Body of pancreas (tissue), 4 donors: ENCODE measurements at places on chromosomes 12 and 14. TPM values are rescaled to one million over a fixed set of nuclear protein-coding genes. Genes with fewer than 3 reads are reported as not detected.

The CSRP2 gene
- 4.3 TPM for total RNA-seq

The RND1 gene
- total RNA-seq = 1.6 TPM

The GDF3 gene
- total RNA-seq = not detected

The GNPNAT1 gene
- 27.0 TPM for total RNA-seq

The KRT6C gene
- total RNA-seq = not detected

The CFAP251 gene
- total RNA-seq = 7.0 TPM

The SLC17A8 gene
- not detected for total RNA-seq

The POTEG gene
- total RNA-seq = not detected

The KRT83 gene
- not detected for total RNA-seq

The NINJ2 gene
- 0.78 TPM for total RNA-seq

- no peak overlapping the region for H3K4me3 ChIP-seq
- no peak for DNase-seq
- no peaks in the 10 kb centered on the region for H3K36me3 ChIP-seq
- H3K27me3 ChIP-seq = no peaks in the 10 kb centered on the region
These were observed 48.0 kb downstream of the PLCZ1 start for GRCh38 chr12:18689771-18690170.

DNA sequence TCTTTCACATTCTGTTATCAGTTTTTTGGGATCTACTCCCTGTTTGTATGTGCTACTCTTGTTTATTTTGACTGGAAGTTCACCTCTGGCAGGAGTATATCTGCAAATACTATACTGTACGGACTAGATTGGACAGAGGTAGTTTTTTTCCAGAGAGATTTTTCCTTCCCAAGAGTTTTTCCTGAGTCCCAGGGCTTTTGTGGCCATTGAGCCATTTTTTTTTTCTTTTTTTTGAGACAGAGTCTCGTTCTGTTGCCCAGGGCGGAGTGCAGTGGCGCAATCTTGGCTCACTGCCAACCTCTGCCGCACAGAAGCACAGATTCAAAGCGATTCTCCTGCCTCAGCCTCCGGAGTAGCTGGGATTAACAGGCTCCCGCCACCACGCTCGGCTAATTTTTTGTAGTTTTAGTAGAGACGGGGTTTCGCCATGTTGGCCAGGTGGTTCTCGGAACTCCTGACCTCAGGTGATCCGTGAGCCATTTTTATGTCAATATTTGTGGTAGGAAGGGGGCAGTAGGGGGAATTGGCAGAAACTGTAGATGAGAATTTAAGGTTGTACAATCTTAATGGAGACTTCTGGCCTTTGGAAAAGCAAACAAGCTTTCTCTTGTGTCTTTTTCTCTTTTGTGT, 19.4 kb downstream of the KTN1 start:
- H3K27ac ChIP-seq = peak overlapping the region; percentile 60
- DNase-seq = peak; percentile 74
- no peaks in the 10 kb centered on the region for H3K36me3 ChIP-seq
- no peak overlapping the region for H3K4me3 ChIP-seq
- peaks cover 23% of the 10 kb centered on the region for H3K4me1 ChIP-seq

GRCh38 chr12:24425601-24425970, 476.1 kb upstream of the SOX5 start:
- H3K27ac ChIP-seq = no peak overlapping the region
- DNase-seq = no peak
- H3K27me3 ChIP-seq = no peaks in the 10 kb centered on the region
- no peak overlapping the region for H3K4me3 ChIP-seq
- no peaks in the 10 kb centered on the region for H3K4me1 ChIP-seq

DNA sequence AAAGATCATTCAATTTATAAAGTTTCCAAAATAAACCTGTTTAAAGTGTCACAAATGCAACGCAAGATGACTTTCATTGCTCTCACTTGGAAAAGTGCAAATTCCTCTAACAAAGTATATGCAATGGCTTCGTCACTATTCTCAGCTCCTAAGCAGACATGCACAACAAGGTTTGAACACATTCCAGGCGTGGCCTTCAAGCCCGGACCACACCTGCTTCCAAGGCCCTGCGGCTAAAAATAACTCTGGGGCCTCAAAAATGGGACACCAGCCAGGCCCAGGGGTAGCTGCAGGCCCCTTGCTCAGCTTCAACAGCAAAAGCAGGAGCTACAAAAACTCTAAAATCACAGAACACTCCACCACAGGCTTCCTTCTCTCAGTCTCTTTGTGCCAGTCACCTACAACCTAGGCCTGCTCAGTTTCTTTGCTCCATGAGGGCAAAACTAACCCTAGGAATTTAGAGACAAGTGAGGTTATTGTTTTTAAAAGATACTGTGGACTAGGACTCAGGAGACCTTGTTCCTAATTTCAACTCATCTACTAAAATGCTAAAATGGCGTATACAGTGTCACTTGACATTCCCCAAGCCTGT, 29.3 kb downstream of the DUSP16 start:
- no peaks in the 10 kb centered on the region for H3K27me3 ChIP-seq
- H3K4me3 ChIP-seq = no peak overlapping the region
- peak overlapping the region; percentile 65 for H3K27ac ChIP-seq

- no peak overlapping the region for H3K27ac ChIP-seq
- no peak for DNase-seq
- no peak overlapping the region for H3K4me3 ChIP-seq
These were observed 3.5 kb upstream of the RHOJ start for GRCh38 chr14:63200767-63201166.

DNA sequence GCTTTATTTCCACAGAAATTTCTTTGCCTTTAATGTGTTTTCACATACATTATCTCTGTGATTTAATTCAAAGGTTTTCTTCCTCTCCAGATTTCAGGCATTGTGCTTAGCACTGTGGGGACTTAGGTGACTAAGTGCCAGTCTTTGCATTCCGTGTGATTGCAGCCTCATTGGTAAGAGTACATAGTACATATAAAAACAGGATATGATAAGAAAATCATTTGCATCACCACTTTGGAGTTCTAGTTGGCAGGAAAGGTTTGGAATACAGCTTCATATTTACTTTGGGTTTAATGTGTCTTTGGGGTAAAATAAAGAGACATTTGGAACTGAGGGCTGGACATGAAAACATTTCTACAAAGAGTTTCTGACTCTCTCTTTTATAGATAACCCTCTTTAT, 37.8 kb upstream of the C12orf75 start:
- no peaks in the 10 kb centered on the region for H3K27me3 ChIP-seq
- H3K36me3 ChIP-seq = no peaks in the 10 kb centered on the region
- no peak overlapping the region for H3K27ac ChIP-seq
- H3K4me3 ChIP-seq = no peak overlapping the region

DNA sequence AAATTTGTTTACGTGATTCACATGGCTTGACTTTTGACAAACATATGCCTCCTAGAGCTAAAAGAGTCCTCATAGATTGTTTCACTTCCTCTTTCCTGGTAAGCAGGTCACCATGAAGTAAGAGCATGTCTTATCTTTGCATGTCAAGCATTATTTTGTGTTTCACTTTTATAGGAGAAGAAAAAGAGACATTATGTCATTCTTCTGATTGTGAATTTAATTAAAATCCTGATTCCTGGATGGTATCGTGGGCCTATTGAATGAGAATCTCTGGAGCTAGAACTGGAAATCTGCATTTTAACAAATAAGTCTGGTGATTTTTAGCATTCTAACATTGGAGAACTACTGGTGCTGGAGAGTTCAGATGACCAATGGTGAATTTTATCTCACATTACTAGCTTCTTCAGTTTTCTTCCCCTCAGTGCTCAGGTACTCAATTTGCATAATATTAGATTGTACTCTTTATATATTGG, 218.6 kb upstream of the ATP2B1 start:
- DNase-seq = no peak
- H3K4me1 ChIP-seq = no peaks in the 10 kb centered on the region
- no peak overlapping the region for H3K27ac ChIP-seq

DNA sequence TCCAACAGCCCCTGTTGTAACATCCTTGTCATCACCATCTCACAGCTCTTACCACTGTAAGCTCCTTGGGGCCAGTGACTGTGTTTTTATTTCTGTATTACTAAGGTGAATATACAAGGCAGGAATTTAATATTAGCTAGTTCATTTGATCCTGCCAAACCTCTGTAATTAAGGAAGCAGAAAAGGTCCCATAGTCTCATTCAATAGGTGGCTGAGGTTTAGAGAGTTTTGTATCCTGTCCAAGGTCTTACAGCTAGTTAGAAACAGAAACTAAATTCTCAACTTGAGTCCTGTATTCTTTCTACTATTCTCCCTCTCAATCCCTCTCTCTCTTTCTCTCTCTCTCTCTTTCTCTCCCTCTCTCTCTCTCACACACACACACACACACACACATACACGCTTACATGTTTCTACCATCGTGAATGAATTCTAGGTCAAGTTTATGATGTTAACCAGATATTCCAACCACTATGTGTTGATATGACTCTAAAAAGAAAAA, 543 bp upstream of the GLIPR1 start:
- no peaks in the 10 kb centered on the region for H3K27me3 ChIP-seq
- DNase-seq = no peak
- H3K36me3 ChIP-seq = no peaks in the 10 kb centered on the region
- peak overlapping the region; percentile 60 for H3K27ac ChIP-seq

GRCh38 chr14:88030079-88030478, 25.1 kb downstream of the GPR65 start:
- no peaks in the 10 kb centered on the region for H3K27me3 ChIP-seq
- H3K36me3 ChIP-seq = no peaks in the 10 kb centered on the region
- H3K27ac ChIP-seq = no peak overlapping the region

DNA sequence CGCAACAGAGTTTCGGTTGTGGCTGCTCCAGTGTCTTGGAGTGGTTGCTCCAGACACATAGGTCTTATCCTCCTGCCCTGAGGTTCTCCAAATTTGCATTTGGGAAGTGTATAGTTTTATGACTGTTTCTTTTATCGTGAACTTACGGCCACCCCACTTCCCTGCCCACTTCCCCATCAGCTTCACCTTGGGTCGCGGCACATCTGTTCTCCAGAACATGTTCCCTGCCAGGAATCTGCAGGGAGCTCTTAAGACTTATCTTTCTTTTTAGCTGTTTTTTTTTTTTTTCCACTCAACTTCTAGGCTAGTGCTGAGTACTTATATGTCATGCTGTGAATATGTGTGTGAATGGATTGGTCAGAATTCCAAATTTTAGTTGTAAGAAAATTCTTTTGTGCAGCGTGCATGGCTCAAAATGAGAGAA, 75.4 kb downstream of the ETV6 start:
- no peaks in the 10 kb centered on the region for H3K36me3 ChIP-seq
- peak overlapping the region; percentile 48 for H3K27ac ChIP-seq
- H3K27me3 ChIP-seq = no peaks in the 10 kb centered on the region
- H3K4me1 ChIP-seq = peaks cover 82% of the 10 kb centered on the region
- no peak for DNase-seq

DNA sequence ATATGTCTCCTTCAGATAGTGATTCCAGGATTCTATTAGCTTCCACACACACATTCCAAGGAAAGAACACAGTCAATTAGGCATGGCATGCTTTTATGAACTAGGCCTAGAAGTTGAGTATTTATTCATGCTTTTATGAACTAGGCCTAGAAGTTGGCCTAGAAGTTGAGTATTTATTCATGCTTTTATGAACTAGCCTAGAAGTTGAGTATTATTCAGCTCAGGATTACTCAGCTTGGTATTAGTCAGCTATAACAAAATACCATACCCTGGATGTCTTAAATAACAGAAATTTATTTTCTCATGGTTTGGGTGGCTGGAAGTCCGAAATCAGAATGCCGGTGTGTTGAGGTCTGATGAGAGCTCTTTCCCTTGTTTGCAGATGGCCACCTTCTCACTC, 442.7 kb upstream of the FLRT2 start:
- no peaks in the 10 kb centered on the region for H3K4me1 ChIP-seq
- H3K36me3 ChIP-seq = no peaks in the 10 kb centered on the region
- no peaks in the 10 kb centered on the region for H3K27me3 ChIP-seq
- H3K4me3 ChIP-seq = no peak overlapping the region

DNA sequence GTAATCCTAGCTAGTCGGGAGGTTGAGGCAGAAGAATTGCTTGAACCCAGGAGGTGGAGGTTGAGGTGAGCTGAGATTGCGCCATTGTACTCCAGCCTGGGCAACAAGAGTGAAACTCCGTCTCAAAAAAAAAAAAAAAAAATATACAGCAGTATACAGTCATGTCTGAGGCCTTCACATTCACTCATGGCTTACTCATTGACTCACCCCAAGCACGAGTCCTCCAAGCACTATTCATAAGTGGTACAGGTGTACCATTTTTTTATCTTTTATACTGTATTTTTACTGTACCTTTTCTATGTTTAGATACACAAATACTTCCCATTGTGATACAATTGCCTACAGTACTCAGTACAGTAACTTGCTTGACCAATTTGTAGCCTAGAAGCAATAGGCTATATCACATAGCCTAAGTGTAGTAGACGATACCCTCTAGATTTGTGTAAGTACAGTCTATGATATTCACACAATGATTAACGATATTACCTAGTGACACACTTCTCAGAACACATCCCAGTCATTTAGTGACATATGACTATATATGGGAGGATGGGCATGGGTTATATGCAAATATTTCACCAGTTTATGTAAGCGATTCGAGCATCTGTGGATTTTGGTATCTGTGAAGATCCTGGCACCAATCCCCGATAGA, 12.2 kb downstream of the LLPH start:
- no peak overlapping the region for H3K27ac ChIP-seq
- H3K4me3 ChIP-seq = no peak overlapping the region
- no peaks in the 10 kb centered on the region for H3K4me1 ChIP-seq
- H3K36me3 ChIP-seq = no peaks in the 10 kb centered on the region
- no peak for DNase-seq
- H3K27me3 ChIP-seq = no peaks in the 10 kb centered on the region

GRCh38 chr12:105476616-105477015, 146.1 kb downstream of the C12orf75 start:
- H3K27ac ChIP-seq = no peak overlapping the region
- no peak for DNase-seq
- no peaks in the 10 kb centered on the region for H3K36me3 ChIP-seq

DNA sequence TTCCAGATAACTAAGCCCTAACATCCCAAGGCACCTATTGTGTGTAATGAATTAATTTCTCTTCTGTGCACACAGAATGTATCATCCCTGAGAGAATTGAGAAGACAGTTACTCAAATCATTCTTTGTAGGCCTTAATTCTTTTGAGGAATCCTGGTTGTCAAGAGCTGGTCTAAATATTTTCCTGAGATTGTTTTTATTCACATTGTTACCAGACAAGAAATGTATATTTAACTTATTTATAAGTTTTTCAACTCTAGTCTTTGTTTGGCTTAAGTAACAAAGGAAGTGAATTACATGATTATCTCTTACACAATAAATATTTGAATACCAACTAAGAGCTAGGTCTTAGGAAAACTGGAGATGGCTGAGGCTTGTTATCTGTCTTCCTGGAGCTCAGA, 169.4 kb downstream of the DACT1 start:
- H3K36me3 ChIP-seq = no peaks in the 10 kb centered on the region
- no peaks in the 10 kb centered on the region for H3K27me3 ChIP-seq
- H3K27ac ChIP-seq = no peak overlapping the region

GRCh38 chr12:102033991-102034745, 27.6 kb downstream of the WASHC3 start:
- no peaks in the 10 kb centered on the region for H3K4me1 ChIP-seq
- H3K36me3 ChIP-seq = no peaks in the 10 kb centered on the region
- no peaks in the 10 kb centered on the region for H3K27me3 ChIP-seq
- no peak overlapping the region for H3K4me3 ChIP-seq
- H3K27ac ChIP-seq = no peak overlapping the region
